RWPE2 (cell line): ENCODE measurements at places on chromosomes 12 and 14.

DNA sequence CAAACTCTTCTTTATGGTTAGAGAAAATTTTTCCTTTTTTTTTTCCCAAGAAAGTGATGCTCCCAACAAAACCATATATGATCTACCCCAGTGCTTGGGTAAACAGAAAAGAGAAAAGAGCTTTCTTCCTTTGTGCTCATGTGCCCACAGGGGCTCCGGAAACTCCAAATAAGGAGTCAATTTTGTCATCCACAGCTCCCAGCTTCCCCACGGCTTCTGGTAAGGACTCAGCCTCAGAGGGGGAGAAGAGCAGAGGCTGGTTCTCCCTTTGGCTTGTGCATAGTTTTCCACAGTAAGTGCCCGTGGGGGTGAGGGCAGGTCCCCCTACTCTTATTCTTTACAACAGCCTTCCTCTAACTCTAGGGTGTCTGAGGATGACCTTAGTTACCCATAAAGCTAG lies 13.3 kb upstream of the RGS6 start:
- no peak for DNase-seq

DNA sequence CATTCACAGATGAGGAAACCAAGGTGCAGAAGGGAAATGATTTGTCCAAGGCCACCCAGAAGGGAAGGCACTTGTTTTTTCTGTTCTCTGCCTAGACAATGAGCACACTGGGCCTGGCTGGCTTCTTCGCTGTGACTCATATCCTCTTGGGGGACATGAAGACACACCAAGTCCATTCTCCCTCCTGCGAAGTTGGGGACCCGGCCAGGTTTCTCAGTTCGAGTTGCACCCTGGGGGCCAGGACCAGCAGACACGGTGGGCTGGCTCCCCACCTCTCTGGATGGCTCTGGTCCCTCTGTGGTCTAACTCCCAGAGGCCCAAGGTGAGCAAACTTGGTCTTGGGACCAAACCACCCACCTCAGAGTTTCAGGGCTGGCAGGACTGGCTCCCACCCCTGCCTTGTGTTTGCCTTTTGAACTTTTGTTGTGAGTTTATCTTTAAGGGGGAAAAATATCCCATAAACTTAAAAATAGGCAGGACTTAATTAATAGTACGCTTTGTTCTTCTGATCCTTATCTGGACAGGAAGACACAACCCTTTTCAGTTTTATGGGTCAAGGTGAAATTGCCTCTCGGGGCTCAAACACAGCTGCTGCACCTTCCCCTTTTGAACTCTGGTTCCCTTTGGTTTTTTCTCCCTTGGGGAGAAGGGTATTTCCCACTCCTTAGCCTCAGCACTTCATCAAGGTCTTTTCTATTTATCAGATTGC lies 9.0 kb upstream of the MLEC start:
- DNase-seq = no peak

- no peak for DNase-seq
Measured at GRCh38 chr12:85836197-85837090, at the start of gene RASSF9. Gene RASSF9 (minus strand): TSS chr12:85836409. CDS start chr12:85836201, 208 bp downstream.

DNA sequence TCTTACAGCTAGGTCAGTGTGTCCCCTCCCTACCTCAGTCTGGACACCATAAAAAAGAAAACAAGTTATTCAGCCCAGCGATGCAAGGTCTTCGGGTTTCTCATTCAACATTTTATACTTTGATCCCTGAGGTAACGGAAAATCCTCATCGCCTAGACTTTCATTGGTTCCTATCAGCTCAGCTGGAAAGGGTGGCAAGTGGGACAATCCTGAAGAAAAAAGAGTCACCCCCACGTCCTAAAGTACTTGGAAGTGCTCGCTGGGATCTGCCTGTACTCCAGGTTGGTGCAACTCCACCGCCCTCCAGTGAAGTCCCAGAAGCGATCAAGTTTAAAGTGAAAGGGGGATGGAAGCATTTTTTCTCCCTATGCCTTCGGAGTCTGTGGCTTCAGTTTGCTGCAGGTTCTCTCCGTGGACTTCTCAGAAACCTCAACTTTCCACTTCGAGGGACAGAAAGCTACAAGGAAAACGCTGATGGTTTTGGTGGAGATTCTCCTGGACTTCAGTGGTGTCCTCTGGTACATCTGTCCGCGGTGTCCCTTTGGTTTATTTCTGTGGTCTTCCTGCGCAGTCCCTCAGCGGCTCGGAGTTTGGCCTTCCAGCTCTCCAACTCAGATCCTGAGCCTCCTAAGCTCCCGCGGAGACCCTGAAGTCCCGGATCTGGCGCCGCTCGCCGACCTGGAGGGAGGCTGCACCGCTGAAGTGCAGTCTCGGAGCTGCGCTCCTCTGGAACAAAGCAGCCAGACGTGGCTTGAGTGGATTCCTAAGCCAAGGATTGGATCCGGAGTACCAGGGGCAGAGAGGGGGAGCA lies 1.8 kb upstream of the LRFN5 start:
- no peak for DNase-seq

- no peak for DNase-seq
Measured at GRCh38 chr14:53409969-53410368, 256.8 kb upstream of the DDHD1 start.

- DNase-seq = no peak
Measured at GRCh38 chr14:99563749-99564129, 40.3 kb downstream of the CCDC85C start.
